ENCODE measurements at places on chromosomes 13 and 19.

DNA sequence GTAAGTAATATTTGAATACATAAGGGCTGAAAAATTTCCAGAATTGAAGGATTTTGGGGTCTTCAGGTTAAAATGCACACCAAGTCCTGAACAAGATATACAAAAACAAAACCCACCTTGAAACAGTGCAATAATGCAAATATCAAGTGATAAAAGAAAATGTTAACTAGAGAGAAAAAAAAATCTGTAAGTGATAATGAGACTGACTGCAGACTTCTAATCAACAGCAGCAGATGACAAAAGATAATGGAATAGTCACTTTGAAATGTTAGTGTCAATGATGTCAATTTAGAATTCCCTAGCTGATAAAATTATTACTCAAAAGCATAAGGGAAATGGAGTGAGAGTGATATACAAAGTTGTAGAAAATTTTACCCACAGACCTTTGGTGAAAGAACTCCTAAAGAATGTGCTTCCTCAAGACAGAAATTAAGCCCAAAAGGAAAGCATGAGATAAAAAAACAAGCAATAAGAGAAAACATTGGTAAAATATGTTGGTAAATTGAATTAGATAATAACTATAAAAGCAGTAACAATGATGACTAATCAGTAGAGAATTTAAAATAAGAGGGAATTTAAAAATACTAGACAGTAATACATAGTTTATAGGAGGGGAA is 12.4 kb upstream of the DGKH start:
- DNase-seq = no peak

DNA sequence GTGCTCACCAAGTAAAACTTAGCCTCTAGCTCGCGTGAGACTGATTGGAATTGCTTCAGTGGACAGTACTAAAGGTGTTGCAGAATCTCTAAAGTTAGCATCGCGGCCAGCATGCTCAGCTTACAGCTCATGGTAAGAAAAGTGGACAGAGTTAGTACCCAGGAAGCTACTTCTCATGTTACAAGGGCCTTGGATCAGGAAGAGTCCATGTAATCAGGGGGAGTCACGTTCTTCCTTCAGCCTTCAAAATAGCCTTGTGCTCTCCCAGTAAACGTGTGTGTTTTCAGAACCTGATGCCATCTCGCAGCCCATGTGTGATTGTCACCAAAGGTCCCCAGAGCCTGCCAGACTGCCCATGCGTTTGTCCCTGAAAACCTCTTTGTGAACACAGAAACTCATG is 195.8 kb upstream of the RNF113B start:
- DNase-seq = no peak

GRCh38 chr19:873084-873483 is 13.6 kb downstream of the CFD start:
- DNase-seq = peak; percentile 73

GRCh38 chr13:40043764-40044163 is 388.3 kb downstream of the COG6 start:
- DNase-seq = no peak

GRCh38 chr19:31659897-31660210 is 310.6 kb upstream of the TSHZ3 start:
- no peak for DNase-seq

DNA sequence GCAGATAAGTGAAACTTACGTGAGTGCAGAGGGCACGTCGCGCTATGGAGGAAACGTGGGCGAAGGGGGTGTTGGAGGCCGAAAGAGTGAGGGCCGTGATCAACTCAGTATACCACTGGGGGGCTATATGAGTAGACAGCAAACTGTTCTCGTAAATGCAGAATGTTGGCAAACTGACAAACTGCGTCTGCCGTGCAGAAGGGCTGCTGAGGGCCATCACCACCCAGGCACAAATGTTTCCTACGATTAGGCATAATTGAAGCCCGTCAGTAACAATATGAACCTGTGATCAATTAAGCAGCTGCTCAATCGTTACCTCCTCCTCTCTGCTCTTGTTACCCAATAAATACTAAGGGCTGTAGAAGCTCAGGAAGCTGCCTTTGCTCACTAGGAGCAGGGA is 17.3 kb upstream of the MADCAM1 start:
- DNase-seq = no peak

DNA sequence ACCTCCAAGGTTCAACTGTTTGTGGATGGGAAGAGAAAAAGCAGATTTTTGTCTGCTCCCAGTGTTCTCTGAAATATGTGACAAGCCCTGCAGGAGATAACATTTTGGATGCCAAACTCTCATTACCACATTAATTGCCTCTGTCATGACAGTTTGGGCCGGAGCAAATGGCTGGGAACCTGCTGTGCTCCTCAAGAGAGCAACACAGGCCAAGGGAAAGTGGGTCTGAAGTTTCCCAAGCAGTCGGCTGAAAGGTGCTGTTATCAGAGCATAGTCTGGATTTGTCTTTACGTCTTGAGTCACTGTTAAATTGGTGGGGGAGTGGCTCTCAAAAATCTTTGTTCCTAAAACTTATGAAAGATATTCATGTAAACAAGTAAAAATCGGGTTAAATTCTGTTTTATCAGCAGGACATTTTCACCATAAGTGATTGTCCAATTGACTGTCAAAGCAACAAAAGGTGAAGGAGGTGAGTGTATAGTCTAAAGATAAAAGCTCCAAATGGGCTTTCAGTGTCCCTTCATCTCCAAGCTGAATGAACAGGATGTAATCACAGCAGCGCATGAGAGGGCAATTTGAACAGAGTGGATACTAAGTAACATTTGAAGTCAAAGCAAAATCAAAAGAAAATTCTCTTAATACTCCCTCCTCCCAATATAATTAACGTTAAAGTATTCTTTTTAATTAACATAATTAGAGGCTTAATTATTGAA is 844.8 kb downstream of the PCDH17 start:
- no peak for DNase-seq

DNA sequence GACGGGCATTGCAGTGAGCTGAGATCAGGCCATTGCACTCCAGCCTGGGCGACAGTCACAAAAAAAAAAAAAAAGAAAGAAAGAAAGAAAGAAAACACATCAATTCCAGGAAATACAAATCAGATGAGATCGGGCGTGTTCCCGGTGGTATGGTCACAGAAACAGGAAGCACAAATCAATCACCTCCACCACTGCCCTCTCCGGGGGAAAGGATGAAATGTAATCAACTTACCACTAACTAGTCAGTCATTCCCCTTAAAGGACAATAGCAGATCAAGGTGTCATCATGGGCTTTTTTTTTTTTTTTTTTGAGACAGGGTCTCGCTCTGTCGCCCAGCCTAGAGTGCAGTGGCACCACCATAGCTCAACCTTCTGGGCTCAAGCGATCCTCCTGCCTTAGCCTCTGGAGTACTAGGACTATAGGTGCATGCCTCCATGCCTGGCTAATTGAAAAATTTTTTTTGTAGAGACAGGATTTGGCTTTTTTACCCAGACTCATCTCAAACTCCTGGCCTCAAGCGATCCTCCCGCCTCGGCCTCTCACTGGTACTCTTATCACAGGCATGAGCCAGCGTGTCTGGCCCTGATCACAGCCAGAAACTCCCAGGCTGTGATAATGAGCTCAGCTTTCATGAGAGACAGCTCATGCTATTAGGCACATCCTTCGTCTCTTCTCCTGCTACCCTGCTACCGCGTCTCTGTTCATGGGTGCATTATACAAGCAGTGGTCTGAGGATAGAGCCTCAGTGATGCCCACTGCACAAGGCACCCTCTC is 6.8 kb upstream of the DPRX start:
- no peak for DNase-seq

DNA sequence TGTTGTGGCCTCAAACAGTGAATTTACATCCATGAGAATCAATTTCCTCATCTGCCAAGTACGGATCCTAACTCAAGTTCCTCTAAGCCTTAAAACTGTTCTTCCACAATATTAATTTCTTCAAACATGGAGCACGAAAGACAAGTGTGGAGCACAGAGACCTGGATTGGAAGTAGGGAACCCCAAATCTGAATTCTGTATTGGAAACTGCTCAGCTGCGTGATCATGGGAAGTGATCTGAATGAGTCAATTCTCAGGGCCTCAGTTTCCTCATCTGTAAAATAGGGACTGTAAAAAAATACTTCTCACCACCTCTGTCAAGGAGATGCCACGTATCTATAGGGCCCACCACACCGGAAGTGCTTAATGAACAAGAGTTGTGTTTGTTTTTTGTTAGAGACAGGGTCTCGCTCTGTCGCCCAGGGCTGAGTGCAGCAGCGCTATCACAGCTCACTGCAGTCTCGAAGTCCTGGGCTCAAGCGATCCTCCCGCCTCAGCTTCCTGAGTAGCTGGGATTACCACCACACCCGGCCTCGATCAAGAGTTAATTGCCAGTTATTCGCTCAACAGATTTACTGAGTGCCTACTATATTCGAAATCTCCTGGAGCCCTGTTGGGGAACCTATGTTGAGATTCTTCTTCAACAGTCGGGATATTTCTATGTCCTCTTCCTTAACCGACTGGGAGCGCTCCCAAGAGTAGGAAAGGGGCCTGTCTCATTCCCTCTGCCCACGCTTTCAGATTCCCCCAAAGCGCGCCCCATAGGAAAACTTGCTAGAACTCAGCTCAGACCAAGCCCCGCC is 1.6 kb downstream of the SERTAD3 start:
- no peak for DNase-seq

GRCh38 chr19:10344780-10345179 is 5.4 kb upstream of the ICAM3 start:
- DNase-seq = no peak

GRCh38 chr13:60047918-60048317 is 115.8 kb downstream of the DIAPH3 start:
- no peak for DNase-seq

GRCh38 chr13:80584785-80585184 is 243.9 kb upstream of the SPRY2 start:
- DNase-seq = no peak

DNA sequence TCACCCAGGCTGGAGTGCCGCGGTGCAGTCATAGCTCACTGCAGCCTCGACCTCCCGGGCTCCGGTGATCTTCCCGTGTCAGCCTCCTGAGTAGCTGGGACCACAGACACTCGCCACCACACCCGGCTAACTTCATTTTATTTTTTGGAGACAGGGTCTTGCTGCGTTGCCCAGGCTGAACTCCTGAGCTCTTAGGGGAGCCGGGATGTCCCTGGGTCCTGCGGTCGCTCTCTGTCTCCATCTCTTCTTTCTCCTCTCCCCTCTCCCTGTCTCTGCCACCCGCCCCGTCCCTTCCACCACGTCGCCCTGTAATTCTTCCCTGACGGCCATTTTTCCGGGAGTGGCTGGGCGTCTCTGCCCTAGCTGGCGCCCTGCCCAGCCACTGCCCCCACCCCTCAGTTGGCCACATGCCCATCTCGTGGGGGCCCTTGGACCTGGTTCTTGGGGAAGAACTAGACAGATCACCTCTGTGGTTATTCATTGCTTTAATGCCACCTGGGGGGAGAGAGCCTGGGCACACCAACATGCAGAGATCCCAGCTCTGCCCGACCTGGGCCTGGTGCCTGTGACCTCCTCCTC is 18.9 kb downstream of the ARID3A start:
- DNase-seq = no peak

DNA sequence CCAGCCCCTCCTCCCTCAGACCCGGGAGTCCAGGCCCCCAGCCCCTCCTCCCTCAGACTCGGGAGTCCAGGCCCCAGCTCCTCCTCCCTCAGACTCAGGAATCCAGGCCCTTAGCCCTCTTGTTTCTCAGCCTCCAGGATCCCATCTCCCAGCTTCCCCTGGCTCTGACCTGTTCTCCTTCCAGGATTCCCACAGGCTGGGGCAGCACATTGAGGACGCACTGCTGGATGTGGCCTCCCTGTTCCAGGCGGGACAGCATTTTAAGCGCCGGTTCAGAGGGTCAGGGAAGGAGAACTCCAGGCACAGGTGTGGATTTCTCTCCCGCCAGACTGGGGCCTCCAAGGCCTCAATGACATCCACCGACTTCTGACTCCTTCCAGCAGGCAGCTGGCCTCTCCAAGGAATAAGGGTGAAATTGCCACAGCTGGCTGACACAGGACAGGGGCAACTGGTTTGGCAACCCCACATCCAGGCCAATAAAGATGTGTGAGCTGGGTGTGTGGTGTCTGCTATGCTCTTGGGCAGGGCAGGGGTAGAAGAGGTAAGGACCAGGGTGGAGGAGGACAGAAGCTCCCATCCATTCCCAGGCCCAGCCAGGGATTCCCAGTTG is 22.4 kb downstream of the CPT1C start:
- no peak for DNase-seq

DNA sequence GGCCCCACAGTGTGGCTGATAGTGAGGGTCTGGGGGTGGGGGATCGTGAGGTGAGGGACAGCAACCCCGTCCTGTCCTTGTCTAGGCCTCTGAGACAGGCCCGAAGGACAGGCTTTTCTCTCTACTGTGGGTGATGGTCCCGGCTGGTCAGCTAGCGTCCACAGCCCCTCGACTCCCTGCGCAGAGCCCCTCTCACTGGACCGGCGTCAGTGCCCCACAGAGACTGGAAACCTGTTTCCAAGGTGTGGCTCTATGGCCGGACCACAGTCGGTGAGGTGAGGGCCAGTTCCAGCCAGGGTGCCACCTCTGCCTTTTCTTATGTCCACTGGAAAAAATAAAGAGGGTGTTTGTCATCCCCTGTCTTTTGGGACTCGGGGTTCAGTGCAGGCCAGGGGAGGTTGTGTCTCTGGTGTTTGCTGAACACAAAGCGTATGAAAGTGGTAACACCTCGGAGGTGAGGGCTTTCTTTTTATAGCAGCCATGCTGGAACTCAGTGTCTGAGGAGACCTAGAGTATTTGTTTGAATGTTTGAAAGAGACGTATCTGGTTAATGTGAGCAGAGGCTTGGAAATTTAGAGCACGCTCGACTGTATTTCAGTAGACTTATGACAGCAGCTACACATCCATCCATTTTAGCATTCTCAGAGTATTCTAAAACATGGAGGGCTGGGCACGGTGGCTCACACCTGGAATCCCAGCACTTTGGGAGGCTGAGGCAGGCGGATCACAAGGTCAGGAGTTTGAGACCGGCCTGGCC is 22.8 kb downstream of the ATP11A start:
- no peak for DNase-seq

DNA sequence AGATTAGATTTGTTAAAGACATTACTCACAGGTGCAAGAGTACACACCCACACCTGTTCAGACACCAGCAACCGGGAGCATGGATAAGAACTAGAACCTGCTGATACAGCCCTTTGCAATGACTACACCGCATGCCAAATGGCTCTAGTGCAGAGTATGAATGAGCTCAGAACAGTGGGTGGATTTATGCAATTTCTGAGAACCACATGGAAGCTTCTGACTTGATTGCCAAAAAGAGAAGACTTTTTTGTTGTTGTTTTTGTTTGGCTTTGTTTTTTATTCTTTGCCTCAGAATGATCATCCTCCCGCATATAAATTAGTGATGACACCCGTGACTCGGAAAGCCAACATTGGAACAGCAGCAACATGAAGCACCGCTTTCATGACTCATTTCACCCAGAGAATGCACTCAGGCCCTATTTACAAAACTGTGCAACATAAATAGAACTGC is 77.4 kb upstream of the LRCH1 start:
- no peak for DNase-seq

Data from stimulated activated CD4-positive, alpha-beta T cell treated with anti-CD3 and anti-CD28 coated beads, TNF-alpha, amount 100 ng/mL, for 48 hours (primary cell).